ENCODE measurements at places on chromosomes 3 and 15. TPM values are rescaled to one million over a fixed set of nuclear protein-coding genes. Genes with fewer than 3 reads are reported as not detected.

GRCh38 chr3:86654806-86655460, 336.0 kb downstream of the VGLL3 start:
- DNase-seq = no peak

DNA sequence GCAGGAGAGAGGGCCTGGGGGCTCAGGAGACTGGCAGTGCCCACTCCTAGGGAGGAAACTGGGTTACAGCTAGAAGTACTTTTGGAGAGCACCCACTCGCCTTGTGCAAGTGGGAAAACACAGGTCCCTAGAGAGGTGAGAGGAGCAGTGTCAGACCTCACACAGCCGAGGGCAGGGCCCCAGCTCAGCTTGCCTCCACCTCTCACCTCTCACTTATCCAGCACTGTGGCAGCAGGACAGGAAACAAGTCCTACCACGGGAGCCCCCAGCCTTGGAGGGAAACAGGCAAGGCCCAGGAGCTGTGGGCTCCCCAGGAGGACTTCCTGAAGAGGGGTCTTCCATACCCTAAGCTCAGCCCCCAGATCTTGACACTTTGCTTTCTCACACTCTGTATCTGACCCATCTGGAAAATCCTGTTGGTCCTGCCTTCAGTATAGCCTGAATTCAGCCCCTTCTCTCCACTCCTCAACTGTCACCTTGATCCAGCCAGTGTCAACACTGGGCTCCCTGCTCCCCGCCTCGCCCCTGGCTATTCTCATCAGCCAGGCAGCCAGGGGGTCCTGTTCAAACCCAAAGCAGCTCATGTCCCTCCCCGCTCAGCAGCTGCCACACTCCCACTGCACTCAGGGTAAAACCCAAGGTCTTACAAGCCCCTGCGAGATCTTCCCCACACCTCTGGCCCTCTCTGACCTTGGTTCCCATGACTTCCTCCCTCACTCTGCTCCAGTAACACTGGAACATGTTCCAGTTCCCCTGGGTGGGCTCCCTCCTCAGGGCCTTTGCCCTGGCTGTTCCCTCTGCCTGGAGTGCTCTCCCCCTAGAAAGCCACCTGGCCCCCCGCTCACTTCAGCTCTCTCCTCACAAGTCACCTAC, 870 bp upstream of the TMEM40 start:
- DNase-seq = no peak

- DNase-seq = no peak
Measured at GRCh38 chr3:23553353-23553752, 252.4 kb upstream of the UBE2E1 start.

Gene TSEN2
- 11.4 TPM for total RNA-seq

Gene GPR87
- total RNA-seq = not detected
